ENCODE measurements at places on chromosomes 1 and 21.

- no peak for DNase-seq
These were observed 61.0 kb downstream of the MAST2 start for GRCh38 chr1:45864167-45865106.

GRCh38 chr1:232893481-232894313, 56.7 kb upstream of the NTPCR start:
- DNase-seq, result no peak

DNA sequence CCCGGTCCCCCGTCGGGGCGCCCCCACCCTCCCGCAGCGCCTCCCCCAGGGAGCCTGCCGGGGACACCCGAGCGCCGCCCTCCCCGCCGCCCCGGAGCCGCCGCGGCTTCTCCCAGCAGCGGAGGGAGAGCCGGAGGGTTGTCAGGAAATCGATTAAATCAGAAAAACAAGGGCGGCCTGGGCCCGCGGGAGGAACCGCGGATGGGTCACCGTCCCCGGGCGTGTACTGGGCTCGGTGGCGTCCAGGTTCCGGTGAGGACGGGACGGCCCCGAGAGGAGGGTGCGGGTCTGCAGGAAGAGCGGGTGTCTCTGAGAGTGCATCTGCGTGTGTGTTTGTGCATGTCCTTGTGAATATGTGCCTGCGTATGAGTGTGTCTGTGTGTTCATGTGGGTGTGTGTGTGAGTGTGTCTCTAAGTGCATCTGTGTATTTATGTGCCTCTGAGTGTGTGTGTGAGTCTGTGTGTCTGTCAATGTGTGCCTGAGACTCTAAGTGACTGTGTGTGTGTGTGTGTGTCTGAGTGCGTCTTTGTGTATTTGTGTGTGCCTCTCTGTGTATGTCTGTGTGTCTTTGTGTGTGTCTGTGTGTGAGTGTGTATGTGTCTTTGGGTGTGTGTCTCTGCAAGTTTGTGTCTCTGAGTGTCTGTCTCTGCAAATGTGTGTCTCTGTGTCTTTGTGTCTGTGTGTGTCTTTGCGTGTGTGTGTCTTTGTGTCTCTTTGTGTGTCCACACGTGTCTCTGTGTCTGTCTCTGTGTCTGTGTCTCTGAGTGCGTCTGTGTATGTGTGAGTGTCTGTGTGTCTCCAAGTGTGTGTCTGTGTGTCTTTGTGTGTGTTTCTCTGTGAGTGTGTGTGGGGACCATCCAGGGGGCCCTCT, 1.1 kb downstream of the SPSB1 start:
- peak; percentile 26 for DNase-seq

DNA sequence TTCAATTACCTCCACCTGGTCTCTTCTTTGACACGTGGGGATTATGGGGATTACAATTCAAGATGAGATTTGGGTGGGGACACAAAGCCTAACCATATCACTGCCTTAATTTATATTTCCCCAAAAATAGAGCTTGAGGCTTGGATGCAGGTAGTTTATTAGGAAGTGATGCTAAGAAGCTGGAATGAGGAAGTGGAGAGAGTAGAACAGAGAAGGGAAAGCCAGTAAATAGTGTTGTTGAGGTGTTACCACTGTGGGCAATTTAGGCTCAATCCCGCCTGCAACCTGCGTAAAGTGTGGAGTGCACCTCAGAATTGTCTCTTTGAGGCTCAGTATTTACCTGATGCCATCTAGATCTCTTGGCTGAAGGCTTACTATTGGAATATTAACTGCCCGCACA, 4.9 kb upstream of the DOCK7 start:
- no peak for DNase-seq

GRCh38 chr1:25502957-25503356, 40.4 kb upstream of the LDLRAP1 start:
- DNase-seq, result no peak

DNA sequence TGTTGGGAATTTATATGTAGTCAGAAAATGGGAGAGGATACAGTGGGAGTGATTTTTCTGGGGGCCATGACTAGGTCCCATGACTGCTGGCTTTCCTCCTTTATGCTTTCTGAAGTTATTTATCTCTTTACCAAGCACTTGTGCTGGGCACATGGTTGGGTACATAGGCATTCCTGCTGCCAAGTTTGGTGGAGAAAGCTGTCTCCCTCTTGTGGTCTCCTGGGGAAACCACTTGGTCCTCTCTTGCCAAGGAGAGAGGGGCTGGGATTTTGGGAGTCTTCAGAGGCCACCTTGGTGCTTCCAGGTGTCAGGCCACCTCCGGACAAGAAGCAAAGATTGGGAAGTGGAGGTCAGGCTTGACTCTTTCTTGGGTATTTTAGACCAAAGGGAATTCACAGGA, 120.2 kb upstream of the KCNE2 start:
- peak; percentile 47 for DNase-seq

- DNase-seq, result no peak
These were observed 54.8 kb downstream of the MYOM3 start for GRCh38 chr1:24057171-24057570.

DNA sequence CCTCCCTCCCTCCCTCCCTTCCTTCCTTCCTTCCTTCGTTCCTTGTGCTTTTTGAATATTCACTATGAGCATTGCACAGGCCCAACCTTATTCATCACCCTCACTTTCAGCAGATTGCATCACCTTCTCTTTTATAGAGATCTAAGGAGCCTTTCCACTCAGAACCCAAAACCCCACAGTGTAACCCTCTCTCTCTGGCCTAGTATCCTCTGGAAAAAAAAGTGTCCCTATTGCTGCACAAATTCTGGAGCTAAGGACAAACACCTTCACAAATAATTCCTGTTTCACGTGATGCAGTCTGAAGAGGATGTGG, 25.6 kb downstream of the OR10J5 start:
- DNase-seq, result no peak

GRCh38 chr1:199010492-199010891, 371.7 kb downstream of the PTPRC start:
- DNase-seq, result peak; percentile 20

DNA sequence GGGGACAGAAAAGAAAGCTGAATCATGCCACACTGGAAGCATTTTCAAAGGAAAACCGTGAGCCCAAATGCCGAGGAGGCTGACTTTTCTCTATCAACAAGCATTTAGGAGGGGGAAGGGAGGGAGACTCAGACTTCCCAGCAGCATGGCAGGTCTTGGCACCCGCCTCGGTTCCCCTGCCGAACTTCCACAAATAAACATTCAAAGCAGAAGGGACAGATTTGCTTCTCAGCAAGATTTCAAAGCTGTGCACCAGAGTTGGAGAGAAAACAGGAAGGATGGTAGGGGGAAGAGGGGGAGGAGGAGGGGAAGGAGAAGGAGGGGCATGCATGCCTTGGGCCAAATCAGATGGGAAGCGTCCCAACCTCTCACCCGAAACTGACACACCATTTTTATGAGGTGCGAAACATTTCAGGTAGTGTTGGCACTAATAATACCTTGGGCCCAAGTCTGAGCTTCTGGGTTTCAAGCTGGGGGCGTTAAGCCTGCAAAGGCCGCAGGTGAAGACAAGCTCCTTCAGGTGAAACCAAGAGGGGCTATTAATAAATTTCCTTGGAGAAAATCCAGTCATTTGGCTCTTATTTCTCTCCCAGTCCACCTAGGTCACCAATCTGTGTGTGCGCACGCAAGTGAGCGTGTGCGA, 26.4 kb downstream of the ABCA4 start:
- no peak for DNase-seq

- DNase-seq, result no peak
These were observed 18.7 kb downstream of the OSBPL9 start for GRCh38 chr1:51635615-51636014.

DNA sequence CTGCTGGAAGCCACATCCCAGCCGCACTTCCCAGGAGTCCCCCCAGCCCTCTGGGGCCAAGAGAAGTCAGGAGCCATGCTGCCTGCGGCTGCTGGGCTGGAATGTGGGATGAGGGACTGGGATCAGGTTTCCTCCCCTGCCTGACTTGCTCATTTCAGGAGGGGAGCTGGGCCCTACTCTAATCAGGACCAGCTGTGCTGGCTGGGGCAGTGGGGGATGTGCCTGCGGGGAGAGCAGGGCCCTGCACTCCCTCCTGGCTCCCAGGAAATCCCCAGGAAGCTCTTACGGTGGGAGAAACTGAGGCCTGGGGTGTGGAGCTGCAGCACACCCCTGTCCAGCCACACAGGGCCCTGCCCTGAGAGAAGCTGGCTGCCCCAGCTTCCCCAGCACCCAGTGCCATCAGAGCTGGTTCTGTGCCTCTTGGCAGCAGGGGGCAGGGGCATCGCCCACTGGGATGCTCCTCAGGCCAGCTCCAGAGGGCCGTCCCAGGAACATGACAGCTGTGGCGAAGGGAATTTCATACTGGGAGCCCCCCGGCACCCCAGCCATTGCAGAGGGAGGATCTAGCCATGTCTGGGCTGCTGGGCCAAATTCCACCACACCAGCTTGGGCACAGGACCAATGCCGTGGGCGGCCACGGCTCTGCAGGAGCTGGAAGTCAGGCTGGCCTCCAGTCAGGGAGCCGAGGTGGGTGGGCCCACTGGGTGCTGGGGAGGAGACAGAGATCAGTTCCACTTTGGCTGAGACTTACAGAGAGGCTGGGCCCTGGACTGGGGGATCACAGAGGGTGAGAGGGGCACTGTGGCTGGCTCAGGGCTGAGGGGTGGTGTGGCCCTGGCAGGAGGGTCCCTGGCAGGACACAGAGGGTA, 21.3 kb upstream of the PRSS38 start:
- no peak for DNase-seq

GRCh38 chr1:3593334-3593733, 18.0 kb downstream of the MEGF6 start:
- no peak for DNase-seq

DNA sequence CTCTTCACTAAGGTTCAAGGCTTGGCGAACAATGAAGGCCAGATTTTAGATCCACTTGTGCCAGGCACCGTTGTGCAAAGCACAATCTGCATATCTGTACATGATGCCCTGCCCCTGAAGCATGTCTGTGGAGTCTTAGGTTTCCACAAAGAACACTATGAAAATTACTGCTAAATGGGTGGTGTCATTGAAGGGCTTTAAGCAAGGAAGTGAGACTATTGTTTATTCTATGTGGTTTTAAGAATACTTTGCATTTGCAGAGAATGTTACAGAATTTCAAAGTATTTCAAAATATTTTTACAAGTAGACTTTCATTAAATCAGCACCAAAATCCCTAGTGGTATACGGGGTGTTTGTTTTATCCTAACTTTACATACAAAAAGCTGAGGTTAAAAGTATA, 8.8 kb downstream of the TSEN15 start:
- DNase-seq, result no peak

DNA sequence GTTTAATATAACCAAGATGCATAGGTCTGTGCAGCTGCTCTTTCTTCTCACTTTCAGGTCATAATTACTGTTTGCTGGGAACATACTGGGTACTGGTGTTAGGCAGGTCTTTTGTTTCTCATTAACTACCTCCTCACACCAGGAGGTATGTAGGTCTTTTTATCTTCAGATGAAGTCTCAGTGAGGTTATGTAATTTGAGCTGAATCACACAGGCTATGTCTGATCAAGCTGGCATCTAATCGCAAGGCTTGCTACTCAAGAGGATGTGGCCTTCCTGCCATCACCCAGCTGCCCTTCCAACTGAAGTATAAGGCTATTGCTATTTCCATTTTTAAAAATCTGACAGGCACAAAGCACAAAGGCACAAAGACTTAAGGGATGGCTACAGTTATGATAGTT, 96.4 kb downstream of the RUNX1 start:
- peak; percentile 66 for DNase-seq

DNA sequence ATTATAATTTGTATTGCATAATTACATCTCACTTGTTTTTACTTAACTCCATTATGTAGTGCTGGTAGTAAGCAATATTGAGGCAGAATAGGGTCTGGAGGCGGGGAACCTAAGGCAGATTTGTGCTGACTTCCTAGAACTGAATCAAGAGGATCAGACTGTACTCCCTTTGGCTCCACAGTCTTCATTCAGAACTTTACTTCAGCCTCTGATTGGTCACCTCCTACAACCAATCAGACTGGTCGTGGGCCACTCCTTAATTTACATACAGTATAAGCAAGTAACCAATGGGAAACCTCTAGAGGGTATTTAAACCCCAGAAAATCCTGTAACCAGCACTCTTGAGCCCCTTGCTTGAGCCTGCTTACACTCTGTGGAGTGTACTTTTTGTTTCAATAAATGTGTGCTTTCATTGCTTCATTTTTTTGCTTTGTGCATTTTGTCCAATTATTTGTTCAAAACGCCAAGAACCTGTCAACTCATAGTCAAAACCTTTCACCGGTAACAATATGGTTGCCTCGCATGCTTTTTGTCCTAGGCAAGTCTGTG, 31.6 kb downstream of the ZBTB8OS start:
- DNase-seq, result peak; percentile 64

DNA sequence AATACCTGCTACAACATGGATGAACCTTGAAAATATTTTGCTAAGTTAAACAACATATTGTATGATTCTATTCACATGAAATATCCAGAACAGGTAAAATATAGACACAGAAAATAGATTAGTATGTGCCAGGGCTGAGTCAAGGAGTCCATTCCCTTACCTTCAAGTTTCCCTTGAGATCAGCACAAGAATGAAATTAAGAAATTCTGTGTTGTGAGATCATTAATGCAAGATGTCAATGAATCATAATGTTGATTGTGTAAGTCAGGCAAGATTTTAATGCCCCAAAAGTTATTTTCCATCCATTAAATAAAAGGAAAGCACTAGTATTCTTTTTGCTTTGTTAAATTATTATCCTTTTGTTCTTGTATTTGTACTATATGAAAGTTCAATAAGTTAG, 139.4 kb downstream of the MRPL39 start:
- DNase-seq, result no peak

DNA sequence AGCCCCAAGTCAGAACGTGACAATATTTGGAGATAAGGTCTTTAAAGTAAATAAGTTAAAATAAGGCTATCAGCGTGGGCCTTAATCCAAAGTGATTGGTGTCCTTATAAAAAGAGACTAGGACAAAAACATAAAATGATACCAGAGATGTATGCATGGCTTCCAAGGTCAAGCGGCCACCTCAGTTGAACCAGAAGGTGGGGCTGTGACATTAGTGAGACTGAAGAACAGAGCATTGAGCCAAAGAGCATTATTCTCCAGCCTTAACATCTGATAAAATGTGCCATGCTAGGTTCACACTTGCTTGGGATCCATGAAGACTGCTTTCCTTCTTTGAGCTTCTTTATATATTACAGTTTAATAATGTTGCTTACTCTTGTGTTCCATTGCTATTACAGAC, 554.6 kb downstream of the PLA2G4A start:
- peak; percentile 5 for DNase-seq
